ENCODE measurements at places on chromosomes 3 and 15.

GRCh38 chr3:45940781-45941365, 2.4 kb upstream of the CXCR6 start:
- no peak for DNase-seq

DNA sequence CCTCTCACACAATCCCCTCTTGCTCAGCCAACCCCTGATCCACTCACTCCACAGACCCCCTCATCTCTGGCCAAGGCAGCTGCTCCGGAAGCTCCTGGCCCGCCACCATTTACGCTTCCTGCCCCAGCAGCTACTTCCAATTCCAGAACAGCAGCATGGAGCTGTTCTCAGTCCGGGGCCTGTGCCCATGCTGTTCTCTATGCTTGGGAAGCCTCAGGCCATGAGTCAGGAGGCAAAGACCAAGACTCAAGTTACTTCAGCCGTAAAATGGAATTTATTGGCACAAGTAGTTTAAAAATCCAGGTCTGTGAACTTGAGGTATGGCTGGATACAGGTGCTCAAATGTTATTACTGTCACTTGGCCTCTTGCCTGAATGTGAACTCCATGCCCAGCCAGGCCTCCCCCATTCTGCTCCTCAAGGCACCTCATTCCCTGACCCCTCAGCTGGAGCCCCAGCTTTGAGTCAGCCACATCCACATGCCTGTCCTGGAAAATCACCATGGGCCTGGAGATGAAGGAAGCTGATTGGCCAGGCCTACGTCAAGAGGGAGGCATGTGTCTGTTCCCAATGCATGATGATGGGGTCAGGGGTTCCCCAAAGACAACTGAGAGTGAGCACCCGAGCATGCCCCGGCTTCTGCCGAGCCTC, 31.4 kb upstream of the CACNA2D2 start:
- no peak for DNase-seq

DNA sequence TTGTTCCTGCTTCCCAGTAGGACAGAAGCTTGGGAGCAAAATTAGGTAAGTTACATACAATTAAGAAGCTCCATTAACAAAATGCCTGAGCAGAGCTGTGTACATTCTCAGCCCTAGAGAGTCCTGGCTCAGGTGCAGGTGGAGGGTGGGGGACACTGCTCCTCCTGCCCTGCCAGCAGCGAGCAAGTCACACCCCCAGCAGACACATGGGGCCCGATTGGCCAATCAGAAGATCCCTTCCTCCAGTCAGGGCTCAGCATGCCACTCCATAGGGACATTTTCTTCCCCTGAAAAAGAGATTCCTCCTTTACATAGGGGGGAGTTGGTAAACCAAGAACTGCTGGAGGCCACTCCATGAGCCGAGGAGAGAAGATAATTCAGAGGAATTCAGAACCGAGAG, 62.1 kb downstream of the PLXNA1 start:
- DNase-seq: no peak

DNA sequence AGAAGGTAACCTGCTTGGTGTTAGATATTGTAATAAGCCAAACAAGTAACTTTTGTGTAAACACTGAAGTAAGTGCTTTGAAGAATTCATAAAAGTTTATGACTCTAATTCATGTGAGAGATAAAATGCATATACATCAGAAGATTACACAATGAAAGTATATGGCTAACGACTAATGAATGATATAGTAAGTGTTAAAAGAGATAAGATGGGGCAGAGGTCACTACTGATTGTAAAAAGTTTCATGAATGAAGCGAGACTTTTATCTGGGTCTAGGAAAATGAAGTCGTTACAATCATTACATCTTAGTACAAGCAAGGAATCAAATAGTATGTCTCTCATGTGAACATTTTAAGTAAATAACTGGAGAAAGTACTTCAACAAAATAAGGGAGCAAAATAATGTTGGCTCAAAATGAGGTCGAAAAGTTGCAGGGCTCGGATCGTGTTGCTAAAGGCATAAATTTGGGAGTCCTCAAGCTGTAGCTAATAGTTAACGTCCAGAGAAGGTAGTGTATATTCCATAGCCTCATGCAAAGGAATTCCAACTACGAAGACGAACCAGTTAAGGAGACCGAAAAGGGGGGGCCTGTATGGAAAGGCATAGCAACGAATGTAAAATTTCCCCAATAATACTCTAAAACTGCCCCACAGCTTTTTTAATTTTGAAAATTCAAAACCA, 984 bp upstream of the DUT start:
- DNase-seq: no peak

DNA sequence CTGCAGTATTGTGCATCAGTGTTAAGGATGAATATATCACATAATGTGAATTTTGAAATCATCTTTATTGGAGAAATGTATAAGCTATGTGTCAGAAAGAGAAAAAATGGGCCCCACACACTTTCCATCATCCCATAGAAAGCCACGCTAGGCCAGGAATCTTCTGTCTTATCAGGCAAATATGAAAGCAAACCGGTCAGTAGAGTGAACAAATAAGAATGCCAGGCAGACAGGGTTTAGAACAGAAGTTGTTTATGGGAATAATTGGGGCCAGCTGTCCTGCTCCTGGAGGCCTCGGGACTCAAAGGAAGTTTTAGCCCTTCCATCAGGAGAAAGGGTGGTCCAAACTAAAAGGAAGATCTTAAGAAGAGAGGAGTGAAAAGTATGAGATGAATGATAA, 39.5 kb downstream of the ZNF280D start:
- DNase-seq: no peak

GRCh38 chr3:130516645-130517512, at the start of gene COL6A6:
COL6A6 (plus strand) TSS chr3:130517177; CDS start chr3:130560365, 43,188 bp downstream.
- no peak for DNase-seq

DNA sequence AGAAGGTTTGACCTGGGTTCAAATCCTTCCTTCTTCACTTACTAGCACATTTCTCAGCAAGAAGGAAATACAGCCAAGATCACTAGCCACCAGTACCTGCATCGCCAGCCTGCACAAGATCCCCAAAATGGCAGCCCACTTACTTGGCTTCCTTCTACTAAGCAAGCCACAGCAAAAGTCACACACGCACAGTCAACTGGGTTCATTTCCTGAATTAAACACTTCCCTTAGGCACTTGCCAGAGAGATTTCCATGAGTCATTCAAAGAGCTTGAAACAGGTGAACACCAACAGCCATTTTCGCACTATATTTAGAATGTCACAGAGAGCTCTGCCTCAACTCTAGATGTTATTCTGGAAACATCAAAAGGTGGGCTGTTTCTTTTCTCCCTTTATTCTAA, 42.6 kb downstream of the MGLL start:
- no peak for DNase-seq

- no peak for DNase-seq
These were observed 3.5 kb upstream of the TGFBR2 start for GRCh38 chr3:30602946-30603345.

DNA sequence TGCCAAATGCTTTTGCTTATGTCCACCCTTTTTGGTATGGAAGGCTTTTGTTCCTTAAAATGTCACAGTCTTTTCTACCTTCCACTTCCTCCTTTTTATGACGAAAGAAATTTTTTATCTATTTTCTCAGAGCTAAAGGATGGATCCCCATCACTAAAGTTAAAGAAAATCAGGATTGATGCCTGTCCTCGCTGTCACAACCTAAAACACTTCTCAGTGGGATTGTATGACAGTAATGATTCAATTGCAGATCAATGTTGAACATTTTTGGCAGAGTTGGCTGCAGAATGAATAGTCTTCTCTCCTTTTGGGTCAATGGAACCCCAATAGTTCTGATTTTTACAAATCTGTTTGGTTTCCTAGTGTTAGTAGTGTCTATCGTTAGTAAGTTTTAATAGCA, 549.8 kb upstream of the ROBO2 start:
- no peak for DNase-seq

- no peak for DNase-seq
These were observed 21.2 kb downstream of the IL5RA start for GRCh38 chr3:3089017-3089416.

- DNase-seq: no peak
These were observed 14.1 kb upstream of the CXCR6 start for GRCh38 chr3:45929042-45929679.

DNA sequence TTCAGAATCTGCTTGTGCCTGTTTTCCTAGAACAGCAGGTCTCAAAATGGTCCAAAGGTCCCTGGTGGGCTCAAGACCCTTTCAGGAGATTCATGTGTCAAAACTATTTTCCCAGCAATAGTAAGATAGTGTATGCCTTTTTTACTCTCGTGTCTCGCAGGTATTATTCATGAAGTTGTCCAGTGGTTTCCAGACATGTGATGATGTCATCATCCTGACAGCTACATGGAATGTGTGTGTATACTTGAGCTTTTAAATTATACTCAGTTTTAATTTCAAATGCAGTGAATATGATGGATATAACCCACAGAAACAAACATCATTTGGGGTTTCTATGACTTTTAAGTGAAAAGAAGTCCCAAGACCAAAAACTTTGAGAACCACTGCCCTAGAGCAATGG, 288.6 kb downstream of the NTRK3 start:
- no peak for DNase-seq

DNA sequence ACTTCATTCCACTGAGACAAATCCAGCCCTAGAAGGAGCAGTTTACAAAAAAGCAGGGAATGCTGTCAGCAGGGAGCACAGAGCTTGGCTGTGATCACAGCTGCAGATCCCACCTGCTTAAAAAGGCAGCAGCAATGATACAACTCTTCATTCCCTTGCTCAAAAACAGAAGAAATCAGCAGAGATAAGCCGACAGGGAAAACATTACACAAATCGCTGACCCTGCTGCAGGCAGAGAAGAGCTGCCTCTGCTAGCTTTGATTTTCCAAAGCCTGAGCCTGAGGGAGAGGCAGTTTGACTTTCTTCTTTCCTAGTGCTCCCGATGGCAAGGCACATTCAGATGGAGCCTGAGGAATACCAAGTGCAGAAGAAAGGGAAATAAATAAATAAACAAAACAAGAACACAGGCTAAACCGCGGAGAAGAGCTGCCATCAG, 80.2 kb downstream of the SHQ1 start:
- no peak for DNase-seq

DNA sequence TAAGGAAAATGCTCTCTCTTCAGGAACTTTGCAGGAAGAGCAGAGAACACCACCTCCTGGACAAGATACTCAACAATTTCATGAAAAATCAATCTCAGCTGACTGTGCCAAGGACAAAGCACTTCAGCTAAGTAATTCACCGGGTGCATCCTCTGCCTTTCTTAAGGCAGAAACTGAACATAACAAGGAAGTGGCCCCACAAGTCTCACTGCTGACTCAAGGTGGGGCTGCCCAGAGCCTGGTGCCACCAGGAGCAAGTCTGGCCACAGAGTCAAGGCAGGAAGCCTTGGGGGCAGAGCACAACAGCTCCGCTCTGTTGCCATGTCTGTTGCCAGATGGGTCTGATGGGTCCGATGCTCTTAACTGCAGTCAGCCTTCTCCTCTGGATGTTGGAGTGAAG, 200.5 kb downstream of the AKAP13 start:
- no peak for DNase-seq

DNA sequence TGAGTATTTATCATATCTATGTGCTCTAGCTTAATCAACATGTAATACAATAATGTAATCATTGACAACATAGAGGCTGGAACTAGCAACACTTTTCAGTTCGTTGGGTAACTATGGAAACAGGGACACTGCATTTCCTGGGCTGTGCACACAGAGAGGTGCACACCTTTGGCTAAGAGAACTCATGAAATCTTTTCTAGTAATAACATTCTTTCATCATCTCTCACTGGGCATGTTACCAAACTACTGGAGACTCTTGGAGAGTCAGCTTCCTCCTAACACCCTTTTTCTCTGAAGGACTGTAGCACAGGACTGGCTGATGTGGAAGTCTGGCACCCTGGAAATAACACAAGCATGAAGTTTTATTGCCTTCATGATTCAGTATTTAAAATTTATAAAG, 135.6 kb downstream of the KCNMB2 start:
- no peak for DNase-seq

- peak; percentile 58 for DNase-seq
These were observed 584.4 kb upstream of the TBL1XR1 start for GRCh38 chr3:177781686-177782161.

DNA sequence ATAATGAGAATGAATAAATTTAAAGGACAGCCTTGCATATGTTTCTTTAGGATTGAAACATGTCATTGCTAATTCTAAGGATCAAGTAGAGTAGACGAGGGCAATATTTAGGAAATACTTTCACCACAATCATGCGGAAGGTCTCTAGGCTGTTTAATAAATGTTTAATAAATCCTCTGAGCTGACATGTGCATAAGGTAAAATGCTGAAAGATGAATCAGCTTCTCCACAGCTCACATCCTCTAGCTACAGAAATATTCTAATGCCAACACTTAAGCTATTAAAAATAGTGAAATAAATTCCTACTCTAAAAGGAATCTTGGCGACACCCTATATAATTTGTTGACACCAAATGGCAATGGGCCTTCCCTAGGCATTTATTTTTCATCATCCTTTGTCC, 407.3 kb downstream of the TBL1XR1 start:
- DNase-seq: no peak

GRCh38 chr15:56639631-56640030, 93.7 kb downstream of the ZNF280D start:
- DNase-seq: no peak

DNA sequence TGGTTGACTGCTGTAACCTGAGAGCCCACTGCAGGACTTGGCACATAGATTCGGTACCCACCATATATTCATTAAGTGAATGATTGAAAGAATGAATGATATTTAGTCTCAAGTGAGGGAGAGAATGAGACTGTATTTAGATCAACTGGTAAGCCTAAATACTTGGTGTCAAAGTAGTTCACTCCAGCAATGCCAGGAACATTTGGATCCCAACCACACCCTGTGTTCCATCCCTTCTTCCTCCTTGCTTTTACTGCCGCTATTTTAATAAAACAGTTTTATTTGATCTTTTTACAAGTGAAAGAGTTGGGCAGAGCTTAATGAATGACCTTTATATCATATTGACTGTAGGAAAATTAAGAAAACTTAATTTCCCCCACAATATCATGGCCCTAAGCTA, 473.6 kb upstream of the CBLB start:
- DNase-seq: no peak

- DNase-seq: no peak
These were observed 14.9 kb upstream of the PCSK6 start for GRCh38 chr15:101504373-101504772.

Data from forelimb muscle (tissue), 1 donor.